ENCODE measurements at places on chromosomes 2 and 18.

DNA sequence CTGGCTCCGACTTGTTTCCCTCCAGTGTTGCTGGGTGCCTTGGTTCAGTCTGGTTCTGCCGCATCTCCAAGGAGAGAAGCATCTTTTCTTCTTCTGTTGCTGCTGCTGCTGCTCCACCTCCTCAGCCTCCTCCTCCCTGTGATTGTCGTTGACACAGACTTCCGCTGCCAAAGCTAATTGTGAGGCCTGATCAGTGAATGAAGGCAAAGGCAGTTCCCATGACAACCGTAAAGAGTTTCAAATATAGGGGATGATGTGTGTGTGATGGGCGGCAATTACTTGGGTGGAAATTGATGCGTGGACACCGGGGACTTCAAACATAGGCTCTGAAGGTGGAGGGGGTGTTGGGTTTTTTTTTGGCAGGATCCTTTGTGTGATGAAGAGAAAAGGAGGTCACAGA, 13.7 kb downstream of the TET3 start:
- peak; percentile 64 for DNase-seq

DNA sequence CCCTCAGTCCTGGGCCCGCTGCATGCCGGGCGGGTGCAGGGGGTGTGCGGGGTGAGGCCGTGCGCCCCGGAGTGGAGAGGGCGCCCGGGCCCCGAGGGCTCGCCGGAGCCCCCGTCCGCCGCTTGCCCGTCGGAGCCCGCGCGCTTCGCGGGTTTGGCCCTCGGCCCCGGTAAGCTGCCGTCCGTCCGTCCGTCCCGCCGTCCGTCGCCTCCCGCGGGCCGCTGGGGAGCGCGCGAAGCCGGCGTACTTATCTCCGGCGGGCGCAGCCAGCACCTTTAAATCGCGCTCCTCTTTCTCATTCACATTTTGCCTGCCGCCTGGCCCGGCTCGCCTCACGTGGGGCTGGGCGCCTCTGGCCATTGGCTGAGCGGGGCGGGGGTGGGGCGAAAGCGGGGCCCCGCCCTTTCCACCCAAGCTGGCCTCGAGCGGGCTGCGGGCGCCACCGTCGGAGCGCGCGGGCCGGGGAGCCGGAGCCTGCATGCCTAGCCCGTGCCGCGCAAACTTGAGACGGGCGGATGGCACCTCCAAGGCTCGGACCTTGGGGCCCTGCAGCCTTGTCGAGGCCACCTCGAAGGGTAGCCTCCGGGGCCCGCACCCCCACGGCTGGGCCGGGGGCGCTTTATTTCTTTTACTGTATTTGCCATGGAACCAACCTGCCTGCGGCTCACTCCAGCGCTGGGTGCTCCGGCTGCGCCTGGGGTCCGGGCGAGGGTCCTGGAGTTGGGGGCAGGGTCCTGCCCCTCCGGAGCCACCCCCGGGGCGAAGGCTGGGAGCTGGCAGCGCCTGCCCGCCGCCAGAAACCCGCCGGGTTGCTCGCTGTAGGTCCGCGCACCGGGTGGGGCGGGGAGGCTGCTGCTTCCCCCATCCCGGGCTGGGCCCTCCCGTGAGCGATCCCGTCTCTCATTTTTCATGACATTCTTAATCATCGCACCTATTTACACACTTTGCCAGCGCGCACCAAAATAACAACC, at the start of gene GBX2:
GBX2 (minus strand) TSS at position 277 of the 971 bp plus-strand sequence. CDS start 415 bp downstream, outside the sequence.
- DNase-seq, result no peak

DNA sequence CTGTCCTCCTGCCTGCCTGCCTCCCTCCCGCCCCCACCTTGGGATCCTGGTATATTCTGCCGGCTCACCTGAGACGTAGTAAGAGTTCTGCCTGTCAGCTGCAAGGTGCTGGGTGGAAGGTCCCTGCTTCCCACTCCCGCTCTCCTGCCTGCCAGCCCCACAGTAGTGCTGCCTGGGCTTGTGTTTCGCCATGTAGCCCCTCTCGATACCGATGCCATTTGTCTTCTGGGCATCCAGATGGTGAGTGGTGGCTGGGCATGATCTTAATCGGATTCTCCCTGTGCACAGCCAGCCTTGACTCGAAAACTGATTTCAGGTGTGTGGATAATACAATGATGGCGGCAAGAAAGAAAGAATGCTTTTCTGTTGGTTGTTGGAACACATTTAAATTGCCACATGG, 184.9 kb downstream of the AGAP1 start:
- no peak for DNase-seq

GRCh38 chr2:173043476-173043875, 32.2 kb upstream of the MAP3K20 start:
- DNase-seq, result no peak

GRCh38 chr2:64952096-64952495, 37.1 kb upstream of the SLC1A4 start:
- DNase-seq, result no peak

- DNase-seq, result no peak
Observed at GRCh38 chr2:224069172-224069571, 30.1 kb upstream of the SERPINE2 start.

- DNase-seq, result no peak
Observed at GRCh38 chr2:171383134-171383533, 50.7 kb downstream of the METTL8 start.

DNA sequence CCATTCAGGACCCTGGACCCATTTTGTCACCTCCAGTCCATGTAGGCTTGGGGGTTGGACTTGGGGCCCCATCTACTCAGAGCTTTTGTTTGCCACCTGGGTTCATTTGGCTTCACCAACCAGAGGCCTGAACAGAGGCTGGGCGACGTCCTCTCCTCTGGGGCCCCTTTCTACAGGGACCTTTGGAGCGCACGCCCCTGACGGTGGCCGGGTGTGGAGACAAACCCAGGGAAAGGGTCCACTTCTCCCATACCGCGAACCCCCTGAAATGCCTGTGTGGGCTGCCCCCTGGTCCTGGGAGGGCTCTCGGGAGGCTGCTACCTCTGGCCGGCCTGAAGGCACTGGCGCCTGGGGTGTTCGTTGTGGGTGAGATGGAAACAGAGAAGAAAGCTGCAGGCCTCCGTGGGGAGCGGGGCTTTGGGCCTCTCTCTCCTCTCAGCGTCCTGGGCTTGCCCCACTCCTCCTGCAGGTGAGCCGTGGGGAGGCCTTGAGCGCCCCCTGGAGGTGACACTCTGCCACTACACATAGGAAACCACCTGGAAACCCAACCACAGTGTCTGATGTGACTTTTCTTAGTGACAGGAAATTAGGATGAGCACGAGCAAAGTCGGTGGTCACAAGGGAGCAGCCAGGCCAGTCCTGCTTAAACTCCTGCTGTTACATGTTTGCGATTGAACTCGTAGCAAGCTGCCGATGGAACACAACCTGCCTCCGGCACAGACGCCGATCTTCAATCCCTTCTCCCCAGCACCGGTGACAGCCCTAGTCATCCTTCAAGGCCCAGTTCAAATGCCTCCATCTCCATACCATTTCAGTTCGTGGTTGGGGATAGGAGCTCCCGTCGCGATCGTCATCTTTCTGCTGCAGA, 12.0 kb upstream of the NTSR2 start:
- peak; percentile 46 for DNase-seq

DNA sequence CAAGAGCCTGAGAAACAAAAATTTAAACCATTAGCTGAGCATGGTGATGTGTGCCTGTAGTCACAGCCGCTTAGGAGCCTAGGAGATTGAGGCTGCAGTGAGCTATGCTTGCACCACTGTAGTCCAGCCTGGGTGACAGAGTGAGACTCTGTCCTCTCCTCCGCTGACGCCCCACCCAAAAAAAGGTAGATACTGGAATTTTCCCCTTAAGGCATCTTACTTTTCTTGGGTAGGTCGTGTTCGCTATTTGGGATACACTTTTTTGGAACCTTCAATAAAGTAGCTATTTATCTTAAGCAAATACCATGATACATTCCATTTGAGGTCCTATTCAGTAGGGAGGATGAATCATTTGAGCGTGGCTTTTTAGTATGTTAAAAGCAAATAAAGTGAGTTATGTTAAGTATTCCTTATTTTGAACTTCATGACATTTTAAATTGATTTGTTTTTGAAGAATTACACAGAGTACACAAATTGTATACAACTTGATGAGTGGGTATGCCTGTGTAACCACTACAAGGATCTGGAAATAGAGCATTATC, 38.7 kb downstream of the RALBP1 start:
- no peak for DNase-seq

GRCh38 chr2:65103013-65103715, 26.7 kb downstream of the RAB1A start:
- no peak for DNase-seq

DNA sequence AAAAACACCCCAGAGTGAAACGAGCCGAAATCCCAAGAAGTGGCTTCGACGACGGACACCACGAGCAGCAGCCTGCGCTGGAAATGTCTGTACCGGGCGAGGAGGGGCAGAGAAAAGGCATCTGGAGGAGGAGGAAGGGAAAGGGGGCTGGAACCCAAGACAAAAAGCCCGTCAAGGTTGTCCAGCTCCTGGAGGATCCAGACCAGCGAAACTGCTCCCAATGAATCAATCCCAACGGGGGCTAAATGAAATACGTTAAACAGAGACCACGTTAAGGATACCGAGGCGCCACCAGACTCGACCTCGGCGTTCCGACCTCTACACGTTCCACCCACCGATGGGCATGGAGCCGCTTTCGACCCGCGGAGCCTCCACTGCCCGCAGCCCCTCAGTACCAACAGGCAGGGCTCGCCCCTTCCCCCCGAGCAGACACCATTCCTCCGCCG, 400 bp downstream of the CCDC88A start:
- DNase-seq, result no peak

DNA sequence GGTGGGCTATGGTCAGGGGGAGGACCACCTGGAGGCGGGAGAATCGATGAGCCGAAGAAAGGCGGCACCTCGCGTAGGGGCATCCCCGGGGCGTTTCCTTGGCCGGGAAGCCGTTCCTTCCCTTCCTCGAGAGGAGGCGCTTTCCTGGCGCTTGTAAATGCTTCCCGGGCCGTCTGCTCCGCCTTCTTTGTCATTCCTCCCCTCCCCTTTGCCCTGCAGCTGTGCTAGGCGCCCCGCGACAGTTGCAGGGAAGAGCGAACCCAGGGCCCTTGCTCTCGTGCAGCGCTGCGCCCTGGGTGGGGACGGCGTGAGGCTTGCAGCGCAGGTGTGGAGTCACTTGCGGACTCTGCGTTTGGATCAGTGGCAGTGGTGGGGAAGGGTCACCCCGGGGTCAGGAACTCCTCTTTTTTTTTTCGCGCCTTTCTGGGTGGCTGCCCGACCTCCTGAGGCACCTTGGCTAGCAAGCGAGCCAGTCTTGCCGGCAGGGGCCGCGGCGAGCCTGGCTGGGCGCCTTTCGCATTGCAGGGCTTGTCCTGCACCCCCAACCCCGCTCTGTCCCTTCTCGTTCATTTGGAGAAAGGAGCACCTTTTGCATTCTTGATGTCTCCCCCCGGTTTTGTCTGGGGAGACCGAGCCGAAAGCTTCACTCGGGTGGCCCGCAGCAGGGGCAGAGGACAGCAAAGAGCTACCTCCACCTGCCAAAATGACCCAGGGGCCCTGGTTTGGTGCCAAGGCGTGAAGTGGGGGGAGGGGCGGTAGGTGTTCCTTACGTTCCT, 858 bp downstream of the KCNS3 start:
- peak; percentile 10 for DNase-seq

GRCh38 chr2:124283096-124283495, 258.0 kb downstream of the CNTNAP5 start:
- DNase-seq, result no peak

DNA sequence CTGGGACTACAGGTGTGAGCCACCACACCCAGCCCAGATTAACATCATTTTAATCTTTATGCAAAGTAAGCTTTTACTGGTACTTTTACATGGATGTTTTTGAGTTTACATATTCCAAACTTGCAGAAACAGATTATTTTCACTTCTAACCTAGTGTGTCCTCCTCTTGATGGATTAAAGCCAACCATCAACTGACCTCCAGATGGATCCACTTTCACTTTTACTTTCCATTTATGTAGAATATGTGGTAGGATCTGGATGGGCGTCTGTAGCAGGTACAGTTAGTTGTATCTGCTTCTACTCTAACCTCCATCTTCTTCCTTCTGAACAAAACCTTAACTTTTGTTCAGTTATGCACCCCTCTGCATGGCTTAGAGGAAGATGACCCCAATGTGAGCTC, 264.1 kb downstream of the CDH20 start:
- no peak for DNase-seq
